Stimulated activated CD4-positive, alpha-beta T cell treated with anti-CD3 and anti-CD28 coated beads, TNF-alpha, amount 100 ng/mL, for 1 hour (primary cell): ENCODE measurements at places on chromosomes 4 and X.

DNA sequence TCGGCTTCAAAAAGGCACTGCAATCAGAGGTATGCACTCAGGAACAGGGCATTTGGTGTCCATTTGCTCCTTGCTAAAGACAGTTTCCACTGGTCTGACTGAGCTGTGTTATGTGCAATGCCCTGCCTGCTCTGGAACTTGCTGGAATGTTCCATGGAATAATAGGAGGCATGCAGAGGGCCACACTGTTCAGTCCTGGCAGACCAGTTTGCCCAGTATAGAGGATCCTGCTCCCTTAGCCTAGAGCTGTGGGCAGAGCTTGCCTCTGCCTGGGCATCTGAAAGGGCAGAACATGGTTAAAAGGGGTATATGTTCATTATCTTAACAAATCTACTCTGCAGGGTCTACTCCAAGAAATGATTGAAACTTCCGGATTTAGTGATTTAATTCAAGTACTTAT is 27.8 kb upstream of the CD99L2 start:
- no peak for DNase-seq

DNA sequence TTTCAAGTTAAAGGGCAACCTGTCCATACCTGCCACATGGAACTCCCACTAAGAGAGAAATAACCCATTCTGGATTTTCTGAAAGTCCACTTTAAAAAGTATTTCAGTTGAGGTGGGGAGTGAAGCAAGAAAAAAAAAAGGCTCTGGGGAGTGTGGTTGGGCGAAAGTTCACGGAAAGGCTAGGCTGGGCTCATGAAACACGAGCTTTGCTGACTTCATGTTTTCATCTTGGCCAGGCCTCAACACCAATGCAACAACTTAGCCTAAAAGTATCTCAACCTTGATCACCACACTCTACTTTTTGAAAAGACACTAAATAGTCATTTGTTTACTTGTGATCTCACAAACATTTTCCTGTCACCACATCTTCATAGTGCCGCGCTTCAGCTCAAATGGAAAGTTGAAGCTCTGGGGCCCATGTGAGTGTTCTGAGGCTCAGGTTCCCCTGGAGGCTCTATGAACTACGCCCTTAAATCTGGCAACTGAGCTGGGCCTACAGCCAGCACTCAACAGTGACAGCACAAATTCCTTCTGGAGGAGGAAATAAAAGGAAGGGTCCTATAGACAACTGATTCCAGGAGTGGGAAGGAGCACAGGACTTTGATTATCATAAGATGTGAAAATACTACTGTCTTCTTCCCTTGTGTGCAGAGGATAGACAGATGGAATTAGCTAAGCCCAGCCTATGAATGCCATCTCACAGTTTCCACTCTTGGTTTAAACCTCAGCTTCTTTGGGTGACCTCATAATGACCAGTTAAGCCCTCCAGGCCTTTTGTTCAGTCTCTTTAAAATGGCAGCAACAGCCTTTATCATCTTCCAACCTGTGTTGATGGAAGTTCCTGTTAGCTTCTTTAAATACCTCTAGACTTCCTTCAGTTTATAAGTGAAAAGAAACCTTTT is 5.1 kb downstream of the CD40LG start:
- DNase-seq = no peak

GRCh38 chr4:111812114-111812513 is 333.1 kb upstream of the FAM241A start:
- no peak for DNase-seq

GRCh38 chr4:41221850-41222645 is 7.7 kb upstream of the APBB2 start:
- DNase-seq = no peak

- no peak for DNase-seq
These were observed 33.3 kb downstream of the SLIT2 start for GRCh38 chr4:20284990-20285389.

GRCh38 chr4:124713185-124713592 is 657 bp upstream of the ANKRD50 start:
- no peak for DNase-seq
